ENCODE measurements at places on chromosomes 3 and 15. TPM values are rescaled to one million over a fixed set of nuclear protein-coding genes. Genes with fewer than 3 reads are reported as not detected.
A peak's percentile ranks its signal among the peaks of the same experiment; 100 is the strongest.

DNA sequence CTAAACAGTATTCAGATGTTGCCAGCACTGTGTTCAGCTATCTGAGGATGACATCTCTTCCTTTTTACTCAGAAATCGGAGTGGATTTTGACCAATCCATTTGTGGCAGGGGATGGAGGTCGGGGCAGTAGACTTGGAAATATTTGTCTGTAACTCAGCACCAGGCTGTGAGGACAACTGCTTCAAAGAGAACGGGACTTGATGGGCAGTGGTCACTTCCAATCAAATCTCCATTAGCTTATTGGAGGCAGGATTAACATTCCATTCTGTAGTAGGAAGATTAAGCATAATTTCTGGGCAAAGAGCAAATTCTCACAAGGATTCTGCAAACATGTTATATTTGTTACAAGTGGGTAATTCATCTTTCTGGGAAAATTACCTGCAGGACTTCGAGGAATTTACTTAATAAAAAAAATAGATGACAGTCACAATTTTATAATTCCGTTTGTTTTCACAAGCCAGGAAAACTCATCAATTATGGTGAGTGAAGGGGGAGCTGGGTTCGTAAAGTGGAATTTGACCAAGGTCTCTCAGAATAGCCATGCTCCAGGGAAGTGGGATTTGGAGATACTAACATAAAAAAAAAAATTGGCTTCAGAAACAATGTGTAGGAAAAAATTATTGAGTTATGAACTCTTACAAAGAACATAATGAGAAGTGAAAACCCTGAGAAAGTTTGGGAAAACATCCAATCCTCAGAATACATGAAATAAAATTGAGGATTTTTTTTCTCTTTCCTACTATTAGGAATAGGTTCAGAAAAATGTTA lies 18.1 kb downstream of the CRABP1 start:
- DNase-seq = no peak

- peak; percentile 44 for DNase-seq
Observed at GRCh38 chr15:56040081-56041035, 46.9 kb upstream of the NEDD4 start.

GRCh38 chr3:25592510-25592968 lies 72.2 kb downstream of the TOP2B start:
- no peak for DNase-seq

DNA sequence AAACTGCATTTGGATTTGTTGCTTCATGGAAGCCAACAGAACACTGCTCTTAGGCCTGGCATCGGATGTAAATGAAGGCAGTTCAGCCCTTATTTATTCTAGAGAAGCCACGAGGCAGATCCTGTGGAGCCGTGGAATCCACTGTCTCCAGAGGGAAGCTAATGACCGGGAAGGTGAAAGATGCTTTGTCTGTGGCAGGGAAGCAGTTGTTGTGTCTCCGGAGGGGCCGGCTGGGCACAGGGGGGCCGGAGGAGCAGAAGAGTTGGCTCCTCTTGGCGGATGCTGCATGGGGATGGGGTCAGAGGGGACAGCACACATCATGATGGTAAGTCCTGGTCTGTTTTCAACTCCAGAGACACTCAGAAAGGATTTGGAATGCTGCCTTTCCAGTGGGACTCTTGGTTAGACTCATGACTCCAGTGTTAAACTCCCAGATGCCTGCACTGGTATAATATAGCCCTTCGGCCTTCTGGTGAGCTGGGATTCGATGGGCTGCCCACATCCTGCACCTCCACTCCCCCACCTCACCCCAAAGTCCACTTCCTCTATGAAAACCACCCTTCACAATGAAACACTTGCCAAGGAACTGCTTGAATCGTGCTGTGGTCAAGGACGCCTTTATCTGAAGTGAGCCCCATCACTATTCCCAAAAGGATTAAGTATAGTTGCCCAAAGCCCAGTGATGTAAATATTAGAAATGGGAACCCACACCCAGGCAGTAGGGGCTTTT lies 33.6 kb downstream of the TPM1 start:
- no peak for DNase-seq

Gene PCLAF
- 40.8 TPM for polyA plus RNA-seq

Gene LNP1
- polyA plus RNA-seq = 7.8 TPM

- no peak for DNase-seq
Observed at GRCh38 chr3:57331078-57331610, 38.7 kb upstream of the ASB14 start.

DNA sequence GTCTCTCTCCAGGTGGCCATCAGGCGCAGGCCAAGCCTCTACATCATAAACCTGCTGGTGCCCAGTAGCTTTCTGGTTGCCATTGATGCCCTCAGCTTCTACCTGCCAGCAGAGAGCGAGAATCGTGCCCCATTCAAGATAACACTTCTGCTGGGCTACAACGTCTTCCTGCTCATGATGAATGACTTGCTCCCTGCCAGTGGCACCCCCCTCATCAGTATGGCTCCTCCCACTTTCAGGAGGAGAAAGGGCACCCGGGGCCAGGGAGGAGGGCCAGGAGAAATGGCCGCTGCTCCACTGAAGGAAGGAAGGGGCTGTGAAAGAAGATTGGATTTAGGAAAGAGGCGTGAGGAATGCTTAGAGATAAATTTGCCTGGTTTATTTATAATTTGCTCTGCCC lies 6.6 kb downstream of the HTR3C start:
- DNase-seq = no peak

Gene YEATS2
- polyA plus RNA-seq = 40.9 TPM
